Central memory CD8-positive, alpha-beta T cell (primary cell): ENCODE measurements at places on chromosomes 1 and 21.
A peak's percentile ranks its signal among the peaks of the same experiment; 100 is the strongest.

- no peaks in the 10 kb centered on the region for H3K4me1 ChIP-seq
- no peak for DNase-seq
- H3K27ac ChIP-seq: no peak overlapping the region
- H3K4me3 ChIP-seq: no peak overlapping the region
- H3K36me3 ChIP-seq: no peaks in the 10 kb centered on the region
These were observed 39.0 kb downstream of the DPT start for GRCh38 chr1:168689726-168690602.

DNA sequence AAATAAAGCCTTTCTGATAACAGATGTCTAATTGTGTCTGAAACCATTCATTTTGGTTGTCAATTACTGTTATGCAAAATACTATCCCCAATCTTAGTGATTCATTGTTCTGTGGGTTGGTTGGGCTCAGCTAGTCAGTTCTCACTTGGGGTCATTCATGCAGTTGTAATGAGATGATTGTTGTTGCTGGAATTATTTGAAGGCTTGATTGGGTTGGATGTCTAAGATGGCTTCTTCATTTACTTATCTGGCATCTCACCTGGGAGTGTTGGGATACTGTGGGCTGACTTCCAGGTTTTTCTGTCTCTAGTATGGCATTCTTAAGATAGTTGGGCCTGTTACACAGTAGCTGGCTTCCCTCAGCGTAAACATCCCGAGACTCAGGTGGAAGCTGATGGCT, 217.8 kb upstream of the B3GALT2 start:
- no peak for DNase-seq
- no peak overlapping the region for H3K4me3 ChIP-seq
- no peaks in the 10 kb centered on the region for H3K36me3 ChIP-seq
- no peaks in the 10 kb centered on the region for H3K27me3 ChIP-seq
- peaks cover 6% of the 10 kb centered on the region for H3K4me1 ChIP-seq
- H3K27ac ChIP-seq: no peak overlapping the region

- H3K36me3 ChIP-seq: peaks cover 2% of the 10 kb centered on the region
- no peak for DNase-seq
These were observed 735.8 kb downstream of the LTN1 start for GRCh38 chr21:28256837-28257236.

- no peak for DNase-seq
- peaks cover 3% of the 10 kb centered on the region for H3K36me3 ChIP-seq
- H3K27ac ChIP-seq: no peak overlapping the region
- H3K27me3 ChIP-seq: peaks cover 26% of the 10 kb centered on the region
- peaks cover 12% of the 10 kb centered on the region for H3K4me1 ChIP-seq
These were observed 6.7 kb downstream of the INAVA start for GRCh38 chr1:200901350-200901749.

- H3K27me3 ChIP-seq: no peaks in the 10 kb centered on the region
- H3K36me3 ChIP-seq: no peaks in the 10 kb centered on the region
- no peaks in the 10 kb centered on the region for H3K4me1 ChIP-seq
- no peak overlapping the region for H3K4me3 ChIP-seq
These were observed 149.9 kb downstream of the KIF26B start for GRCh38 chr1:245304698-245305097.

DNA sequence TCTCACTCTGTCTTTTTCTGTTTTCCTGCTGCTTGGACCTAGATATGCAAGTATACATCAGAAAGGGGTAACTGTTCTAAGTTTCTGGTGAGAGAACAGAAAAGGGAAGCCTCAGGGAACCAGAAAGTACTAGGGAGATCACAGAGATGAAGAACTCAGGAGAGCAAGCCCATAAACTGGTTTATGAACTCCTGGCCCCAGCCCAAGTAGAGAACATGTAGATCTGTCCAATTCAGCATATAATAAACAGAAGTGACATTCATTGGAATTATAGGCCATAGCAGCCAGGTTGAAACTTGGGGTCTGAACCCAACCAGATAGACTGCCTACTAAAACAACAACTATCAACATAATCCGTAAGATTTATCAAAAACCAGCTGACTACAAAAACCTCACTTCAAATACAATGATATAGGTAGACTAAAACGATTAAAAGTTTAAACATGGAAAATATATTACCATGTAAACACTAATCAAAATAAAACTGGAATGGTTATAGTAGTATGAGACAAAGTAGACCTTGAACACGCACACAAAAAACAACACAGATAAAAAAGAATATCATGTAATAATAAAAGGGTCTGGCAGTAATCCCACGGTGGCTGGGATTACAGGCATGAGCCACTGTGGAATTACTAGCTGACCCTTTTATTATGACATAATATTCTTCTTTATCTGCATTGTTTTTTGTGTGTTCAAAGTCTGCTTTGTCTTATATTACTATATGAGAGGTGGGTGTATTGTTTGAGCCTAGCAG, 65.0 kb downstream of the ZSWIM5 start:
- no peaks in the 10 kb centered on the region for H3K27me3 ChIP-seq
- DNase-seq: no peak
- no peak overlapping the region for H3K4me3 ChIP-seq

DNA sequence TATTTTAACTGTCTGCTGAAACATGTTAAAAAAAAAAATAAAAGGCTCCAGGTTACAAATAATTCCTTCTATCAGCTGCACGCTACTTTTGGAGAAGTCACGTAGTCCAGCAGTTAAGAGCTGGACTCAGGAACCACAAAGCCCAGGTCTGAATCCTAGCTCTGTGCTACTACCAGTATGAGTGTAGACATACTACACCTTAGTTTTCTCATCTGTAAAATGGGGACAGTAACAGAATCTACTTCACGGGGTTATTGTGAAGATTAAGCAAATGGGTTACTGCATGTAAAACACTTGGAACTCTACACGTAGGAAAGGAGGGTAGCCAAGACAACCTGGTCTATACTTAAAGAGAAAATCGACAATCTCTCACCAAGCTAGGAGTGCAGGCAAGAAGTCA, 48.3 kb downstream of the TARBP1 start:
- H3K4me3 ChIP-seq: no peak overlapping the region
- no peak overlapping the region for H3K27ac ChIP-seq
- H3K27me3 ChIP-seq: no peaks in the 10 kb centered on the region
- no peaks in the 10 kb centered on the region for H3K4me1 ChIP-seq
- no peak for DNase-seq

GRCh38 chr1:24391882-24392603, 21.5 kb downstream of the STPG1 start:
- H3K27ac ChIP-seq: peak overlapping the region; percentile 98
- H3K36me3 ChIP-seq: peaks cover 7% of the 10 kb centered on the region
- H3K27me3 ChIP-seq: no peaks in the 10 kb centered on the region
- H3K4me3 ChIP-seq: peak overlapping the region; percentile 83
- peak; percentile 45 for DNase-seq

GRCh38 chr1:58724483-58724882, 24.6 kb upstream of the MYSM1 start:
- no peak for DNase-seq
- no peak overlapping the region for H3K4me3 ChIP-seq
- H3K27ac ChIP-seq: no peak overlapping the region
- H3K4me1 ChIP-seq: peaks cover 36% of the 10 kb centered on the region

DNA sequence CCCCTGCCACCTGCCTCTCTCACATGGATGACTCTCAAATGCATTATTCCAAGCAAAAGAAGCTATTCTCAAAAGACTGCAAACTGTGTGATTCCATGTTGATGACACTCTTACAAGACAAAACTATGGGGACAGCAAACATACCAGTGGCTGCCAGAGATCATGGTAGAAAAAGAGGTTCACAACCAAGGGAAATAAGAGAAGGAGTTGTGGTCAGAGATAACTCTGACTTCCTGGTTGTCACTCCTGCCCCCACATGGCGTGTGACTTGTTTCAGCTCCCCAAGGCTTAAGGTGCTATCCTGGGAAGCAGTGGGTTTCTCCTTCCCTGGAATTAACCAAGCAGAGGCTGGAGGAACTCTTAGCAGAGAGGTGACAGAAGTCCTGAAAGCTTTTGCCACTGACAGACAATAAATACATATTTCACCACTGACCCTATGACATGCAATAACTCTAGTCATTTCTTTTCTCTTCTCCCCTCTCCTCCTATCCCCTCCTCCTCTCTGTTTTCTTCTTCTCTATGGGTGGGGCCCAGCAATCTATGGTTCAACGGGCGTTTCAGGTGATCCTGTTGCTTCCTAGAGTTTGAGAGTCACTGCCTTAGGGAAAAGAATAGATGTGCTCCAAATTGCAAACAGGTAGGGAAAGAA, 185.1 kb downstream of the FCRL5 start:
- no peaks in the 10 kb centered on the region for H3K4me1 ChIP-seq
- H3K27ac ChIP-seq: no peak overlapping the region
- peaks cover 15% of the 10 kb centered on the region for H3K27me3 ChIP-seq
- peaks cover 5% of the 10 kb centered on the region for H3K36me3 ChIP-seq
- no peak for DNase-seq
- no peak overlapping the region for H3K4me3 ChIP-seq

- no peak overlapping the region for H3K4me3 ChIP-seq
- no peak overlapping the region for H3K27ac ChIP-seq
- no peaks in the 10 kb centered on the region for H3K36me3 ChIP-seq
- no peaks in the 10 kb centered on the region for H3K4me1 ChIP-seq
- no peak for DNase-seq
These were observed 176.7 kb downstream of the CRB1 start for GRCh38 chr1:197444755-197445154.

- peaks cover 35% of the 10 kb centered on the region for H3K4me1 ChIP-seq
- no peaks in the 10 kb centered on the region for H3K27me3 ChIP-seq
- peaks cover 56% of the 10 kb centered on the region for H3K36me3 ChIP-seq
- H3K27ac ChIP-seq: peak overlapping the region; percentile 75
- DNase-seq: no peak
These were observed 1.5 kb downstream of the PLK3 start for GRCh38 chr1:44801491-44802305.

DNA sequence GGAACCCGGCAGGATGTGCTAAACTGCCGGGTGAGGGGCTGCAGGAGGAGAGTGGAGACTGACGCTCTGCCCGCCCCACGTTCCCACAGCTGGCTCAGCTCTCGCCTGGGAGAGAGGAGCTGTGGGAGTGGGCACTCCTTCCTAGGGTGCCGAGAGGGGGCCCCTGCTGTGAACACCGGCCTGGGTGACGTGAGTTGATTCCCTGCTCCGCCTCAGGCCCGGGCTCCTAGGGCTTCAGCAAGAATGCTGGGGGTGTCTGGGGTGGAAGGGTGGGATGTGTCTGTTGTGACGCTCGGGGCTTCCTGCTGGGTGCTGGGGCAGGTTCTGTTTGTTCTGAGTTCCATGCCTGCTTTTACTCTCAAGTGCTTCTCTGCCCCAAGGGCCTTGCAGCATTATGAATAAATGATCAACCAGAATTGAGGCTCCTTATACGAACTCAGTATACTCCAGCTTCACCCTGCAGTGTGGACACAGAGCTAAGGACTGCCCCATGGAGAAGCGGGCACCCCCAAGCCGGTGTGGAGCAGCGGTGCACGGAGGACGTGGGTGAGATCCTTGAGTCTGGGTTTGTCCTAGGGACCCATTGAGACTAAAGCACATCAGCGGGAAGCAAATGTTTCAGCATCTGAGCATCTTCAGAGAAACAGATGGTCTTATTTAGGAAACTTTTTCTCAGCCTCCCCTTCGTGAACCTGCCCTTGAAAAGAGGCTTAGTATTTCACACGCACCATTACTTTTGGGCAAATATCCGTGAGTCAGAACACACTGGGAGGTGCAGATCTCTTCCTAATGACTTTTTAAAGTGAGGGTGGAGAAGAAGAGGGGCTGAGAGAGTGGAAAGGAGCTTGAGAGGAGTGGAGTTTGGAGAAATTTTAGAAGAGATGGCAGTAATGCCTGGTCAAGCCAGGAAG, 41.7 kb downstream of the SYT6 start:
- H3K27me3 ChIP-seq: no peaks in the 10 kb centered on the region
- H3K36me3 ChIP-seq: no peaks in the 10 kb centered on the region
- H3K27ac ChIP-seq: no peak overlapping the region
- no peak for DNase-seq
- H3K4me1 ChIP-seq: peaks cover 14% of the 10 kb centered on the region

DNA sequence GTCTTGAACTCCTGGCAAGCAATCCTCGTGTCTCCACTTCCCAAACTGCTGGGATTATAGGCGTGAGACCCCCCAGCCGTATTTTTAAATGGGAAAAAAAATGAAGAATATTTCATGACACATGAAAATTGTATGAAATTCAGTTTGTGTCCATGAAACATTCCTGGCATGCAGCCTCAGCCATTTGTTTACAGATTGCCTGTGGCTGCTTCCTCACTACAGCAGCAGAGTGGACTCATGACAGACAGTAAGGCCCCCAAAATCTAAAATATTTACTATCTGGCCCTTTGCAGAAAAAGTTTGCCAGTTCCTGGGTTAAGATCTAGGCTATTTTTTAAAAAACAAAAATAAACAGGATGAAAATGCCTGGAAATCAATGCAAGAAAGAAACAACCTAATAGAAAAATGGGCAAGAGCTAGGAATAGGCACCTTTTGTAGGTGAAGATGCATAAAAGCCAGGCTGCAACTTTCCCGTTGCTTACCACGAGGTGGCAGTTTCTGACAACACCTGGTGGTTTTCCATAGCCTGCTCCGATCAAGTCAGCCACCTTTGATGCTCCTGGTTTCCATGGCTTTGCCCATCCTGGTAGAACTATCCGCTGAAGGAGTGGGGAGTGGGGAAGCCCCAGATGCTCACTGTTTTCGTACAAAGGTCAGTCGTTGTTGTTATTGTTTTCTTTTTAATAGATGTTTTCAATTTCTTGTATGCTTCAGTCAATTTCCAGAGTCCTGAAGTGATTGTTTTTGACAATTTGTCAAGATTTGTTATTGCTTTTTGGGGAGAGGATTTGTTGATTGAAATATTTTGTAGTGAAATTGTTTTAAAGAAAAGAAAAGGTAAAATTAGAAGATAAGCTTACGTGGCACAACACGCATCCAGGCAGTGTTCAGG, 24.3 kb downstream of the UBE2Q1 start:
- no peak overlapping the region for H3K4me3 ChIP-seq
- no peaks in the 10 kb centered on the region for H3K4me1 ChIP-seq
- peaks cover 37% of the 10 kb centered on the region for H3K27me3 ChIP-seq
- H3K27ac ChIP-seq: no peak overlapping the region

- peaks cover 18% of the 10 kb centered on the region for H3K4me1 ChIP-seq
- no peak overlapping the region for H3K4me3 ChIP-seq
- DNase-seq: no peak
- H3K36me3 ChIP-seq: peaks cover 2% of the 10 kb centered on the region
- H3K27ac ChIP-seq: peak overlapping the region; percentile 10
These were observed 160.0 kb downstream of the SDCCAG8 start for GRCh38 chr1:243415663-243416408.

DNA sequence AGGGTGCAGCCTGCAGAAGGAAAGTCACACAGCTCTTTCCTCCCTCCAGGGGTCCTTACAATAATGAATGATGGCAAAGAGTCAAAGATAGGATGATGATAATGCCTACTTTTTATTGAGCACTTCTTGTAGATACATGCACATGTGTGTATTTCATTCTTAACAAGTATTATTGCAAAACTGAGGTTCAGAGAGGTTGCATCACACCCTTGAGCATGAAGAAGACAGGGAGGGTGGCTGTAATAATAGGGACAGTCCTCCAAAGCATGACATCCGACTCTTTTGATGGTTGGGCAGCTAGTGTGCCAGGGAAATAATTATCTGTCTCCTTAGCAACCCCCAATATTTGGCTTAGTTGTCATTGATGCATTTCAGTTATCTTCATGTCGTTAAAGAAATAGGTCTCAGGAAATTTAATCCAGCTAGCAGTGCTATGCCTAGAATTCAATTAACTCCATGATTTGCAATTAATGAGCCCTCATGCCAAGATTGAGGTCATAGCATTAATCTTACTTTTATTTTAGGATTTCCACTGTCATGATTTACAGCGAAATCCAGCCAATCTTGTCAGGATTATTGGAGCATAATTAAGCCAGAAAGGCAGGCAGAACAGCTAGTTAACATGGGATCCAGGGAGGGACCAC, 35.0 kb downstream of the DNAJC6 start:
- DNase-seq: no peak
- no peaks in the 10 kb centered on the region for H3K4me1 ChIP-seq
- no peaks in the 10 kb centered on the region for H3K27me3 ChIP-seq
